Pancreas (tissue), 10 donors: ENCODE measurements at places on chromosomes 13 and 19.

- DNase-seq: peak; percentile 49
These were observed 10.0 kb downstream of the COL5A3 start for GRCh38 chr19:10000171-10000826.

DNA sequence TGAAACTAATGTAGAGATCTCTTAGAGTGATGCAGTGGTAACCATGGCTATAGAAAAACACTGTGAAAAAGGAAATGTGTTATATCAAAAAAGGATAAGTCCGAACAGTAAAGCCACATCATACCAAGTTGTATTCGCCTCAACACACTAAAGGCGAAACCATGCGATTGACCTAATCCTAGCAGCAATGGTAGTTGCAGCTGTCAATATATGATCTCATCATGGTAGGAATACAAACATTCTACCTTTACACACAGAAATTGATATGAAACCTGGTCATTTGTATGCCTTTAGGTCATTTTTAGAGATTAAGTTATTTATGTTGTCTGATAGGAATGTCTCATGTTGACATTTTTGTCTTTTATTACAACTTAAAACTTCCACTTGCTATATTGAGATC, 271.9 kb downstream of the SLITRK6 start:
- DNase-seq: no peak

GRCh38 chr19:4597278-4597974, 37.9 kb upstream of the SEMA6B start:
- DNase-seq: no peak

DNA sequence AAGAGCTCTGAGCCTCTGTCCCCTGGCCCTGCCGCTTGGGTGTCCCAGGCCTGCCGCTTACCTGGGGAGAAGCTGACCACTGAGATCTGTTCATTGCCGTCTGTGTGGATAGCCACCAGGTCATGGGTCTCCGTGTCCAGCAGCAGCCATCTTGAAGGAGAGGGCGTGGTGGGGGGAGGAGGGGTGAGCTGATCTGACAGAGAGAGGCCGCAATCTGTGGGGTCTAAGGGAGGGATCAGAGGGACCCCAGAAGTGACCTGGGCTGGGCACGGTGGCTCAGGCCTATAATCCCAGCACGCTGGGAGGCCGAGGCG, 14.6 kb upstream of the GPR4 start:
- DNase-seq: no peak

DNA sequence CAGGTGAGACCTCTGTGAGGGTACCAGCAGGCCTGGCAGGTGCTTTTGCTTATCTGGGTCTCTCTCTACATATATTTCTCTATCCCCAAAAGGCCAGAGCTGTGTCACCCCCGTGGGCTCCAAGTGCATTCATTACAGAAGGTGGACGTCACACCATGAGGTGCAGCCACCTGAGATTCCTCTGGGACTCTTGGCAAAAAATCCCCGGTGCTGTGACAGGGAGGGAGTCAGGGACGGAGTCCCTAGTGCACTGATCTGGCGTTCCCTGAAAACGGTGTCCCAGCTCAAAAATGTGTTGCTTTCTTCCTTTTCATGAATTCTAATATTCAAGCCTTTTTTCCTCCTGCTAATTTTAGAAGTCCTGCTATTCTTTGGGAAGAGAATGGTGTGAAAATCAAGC, 13.5 kb downstream of the TSHZ3 start:
- no peak for DNase-seq

- DNase-seq: no peak
These were observed 109.5 kb downstream of the TBC1D4 start for GRCh38 chr13:75372517-75372916.

DNA sequence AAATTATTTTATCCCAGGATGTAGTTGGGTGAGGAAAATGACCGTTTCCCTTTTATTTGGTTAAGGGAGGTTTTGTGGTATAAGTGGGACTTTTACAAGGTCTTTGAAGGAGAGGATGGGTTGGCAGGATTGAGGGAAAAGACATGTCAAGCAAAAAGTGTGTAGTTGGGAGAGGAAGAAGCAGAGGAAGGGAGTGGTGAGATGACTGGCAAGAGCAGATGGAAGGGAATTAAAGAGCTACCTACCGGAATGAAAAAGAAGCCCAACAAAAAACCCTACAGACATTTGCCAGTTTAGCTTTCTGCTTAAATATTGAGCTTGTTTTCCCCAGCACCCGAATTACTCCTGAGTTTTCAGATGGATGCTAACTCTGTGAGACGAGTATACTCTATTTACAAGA, 19.6 kb downstream of the FRY start:
- no peak for DNase-seq

DNA sequence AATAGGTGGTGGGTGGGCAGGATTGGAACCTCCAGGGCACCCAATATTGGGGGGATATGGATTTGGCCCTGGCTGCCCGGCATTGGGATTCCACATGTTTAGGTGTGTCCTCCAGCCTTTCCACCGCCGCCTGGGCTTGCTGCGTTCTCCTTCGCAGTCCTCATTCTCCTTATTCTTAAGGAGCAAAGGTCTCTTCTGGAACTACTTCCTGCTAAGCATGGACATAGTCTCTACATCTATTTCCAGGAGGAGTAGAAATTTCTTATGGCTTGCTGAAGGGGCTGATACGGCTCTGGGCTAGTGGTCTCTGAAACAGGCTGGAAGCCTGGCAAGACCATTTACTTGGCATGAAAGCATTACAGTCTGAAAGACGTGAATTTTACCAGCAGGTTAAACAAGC, 9.2 kb upstream of the FCGBP start:
- no peak for DNase-seq

DNA sequence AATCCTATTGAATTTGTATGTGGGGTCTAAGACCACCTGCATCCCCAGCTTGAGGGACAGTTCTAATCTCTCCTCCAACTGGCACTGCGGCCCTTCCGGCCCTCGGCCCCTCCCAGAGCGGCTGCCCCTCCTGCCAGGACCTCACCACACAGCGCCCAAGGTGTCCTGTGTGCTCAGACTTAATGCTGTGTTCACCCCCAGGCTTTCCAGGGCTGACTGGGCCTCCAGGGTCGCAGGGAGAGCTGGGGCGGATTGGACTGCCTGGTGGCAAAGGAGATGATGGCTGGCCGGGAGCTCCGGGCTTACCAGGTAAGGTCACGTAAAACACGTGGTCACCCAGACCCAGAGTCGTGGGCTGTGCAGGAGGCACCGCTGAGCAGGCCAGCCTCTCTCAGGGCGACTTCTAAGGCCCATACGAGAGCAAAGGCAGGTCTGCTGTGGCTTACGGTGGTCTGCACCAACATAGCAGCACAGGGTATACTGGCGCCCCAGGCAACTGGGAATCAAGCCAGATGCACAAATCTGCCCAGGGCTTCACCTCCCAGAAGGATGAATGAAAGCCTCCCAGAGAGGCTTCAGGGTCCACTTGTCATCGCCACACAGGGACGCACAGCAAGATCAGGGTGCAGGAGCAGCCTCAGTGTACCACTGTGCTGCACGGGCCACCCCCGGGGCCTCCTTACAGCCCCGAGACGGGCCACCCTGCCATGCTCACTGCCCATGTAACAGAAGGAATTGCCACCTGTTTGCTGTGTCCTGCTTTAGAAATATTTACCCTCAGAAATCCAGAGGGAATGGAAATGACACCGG, 69.4 kb downstream of the RAB20 start:
- DNase-seq: no peak

- DNase-seq: peak; percentile 21
These were observed 903 bp downstream of the LATS2 start for GRCh38 chr13:21060338-21061028.

DNA sequence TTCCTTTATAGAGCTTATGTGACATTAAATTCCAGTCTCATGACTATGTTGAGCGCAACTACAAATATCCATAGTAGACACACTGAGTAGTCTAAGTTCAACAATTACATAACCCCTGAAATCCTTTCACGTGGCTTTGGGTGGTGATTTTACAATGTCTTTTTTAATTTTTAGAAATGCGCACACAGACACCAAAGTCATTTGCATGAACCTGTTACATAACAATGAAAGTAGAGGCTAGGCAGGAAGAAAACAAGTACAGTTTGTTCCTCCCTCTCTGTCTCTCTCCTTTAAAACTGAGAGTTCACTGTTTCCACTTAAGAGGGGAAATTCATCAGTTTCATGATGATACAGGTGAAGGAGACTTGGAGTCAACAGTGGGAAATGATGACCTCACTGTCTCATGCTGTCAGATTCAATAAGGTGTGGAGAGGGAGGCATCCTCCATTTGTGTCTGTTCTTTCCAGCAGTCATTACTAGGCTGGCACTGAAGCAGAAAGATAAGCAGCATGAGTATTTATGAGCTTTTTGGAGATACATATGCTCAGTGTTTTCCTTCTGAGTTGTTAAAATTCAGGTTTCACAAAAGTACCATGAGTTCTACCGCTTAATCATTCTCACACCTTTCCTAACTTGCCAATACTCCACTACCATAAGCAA, 201.8 kb downstream of the LHFPL6 start:
- DNase-seq: no peak

GRCh38 chr13:110238818-110239195, 68.2 kb downstream of the COL4A1 start:
- DNase-seq: no peak

DNA sequence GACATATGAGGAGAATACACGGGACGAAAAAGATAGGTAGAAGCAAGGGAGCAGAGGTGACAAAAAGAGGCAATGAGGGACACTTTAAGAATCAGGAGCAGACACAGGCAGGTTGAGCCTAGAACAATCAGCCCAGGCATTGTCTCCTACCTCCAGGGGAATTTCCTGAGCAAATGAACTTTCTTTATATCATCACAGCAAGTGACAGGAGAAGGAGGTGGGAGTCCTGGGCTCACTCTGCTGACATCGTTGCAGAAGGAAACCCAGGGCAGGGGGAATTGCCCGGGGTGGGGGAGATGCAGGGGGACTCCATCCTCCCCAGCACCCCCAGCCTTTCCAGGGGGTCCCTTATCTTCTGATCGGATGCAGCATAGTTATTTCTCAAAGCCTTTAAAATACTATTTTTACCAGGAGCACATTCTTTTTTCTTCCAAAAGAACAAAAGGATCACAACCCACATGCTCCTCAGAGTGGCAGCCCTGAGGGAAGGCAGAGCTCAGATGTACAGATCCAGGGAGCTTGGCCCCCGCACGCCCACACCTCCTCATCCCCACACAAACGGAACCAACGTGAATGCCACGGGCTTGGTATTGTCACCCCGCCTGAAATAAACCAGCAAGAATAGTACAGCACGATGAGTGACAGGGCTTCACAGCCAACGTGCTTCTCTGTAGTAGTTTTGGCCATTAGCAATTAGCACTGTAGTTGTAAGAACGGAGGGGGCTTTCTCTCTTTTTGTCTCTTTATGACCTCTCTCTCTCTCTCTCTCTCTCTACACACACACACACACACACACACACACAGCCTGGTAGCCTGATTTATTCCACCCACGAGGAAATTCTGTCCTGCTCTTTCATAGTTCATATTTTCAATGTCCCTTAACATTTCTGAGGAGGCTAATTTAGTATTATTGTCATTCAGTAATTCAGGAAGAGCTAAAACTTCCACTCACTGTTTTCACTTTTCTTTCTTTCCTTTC, 169.5 kb upstream of the UBL3 start:
- DNase-seq: no peak

GRCh38 chr13:78638216-78638615, 20.7 kb downstream of the OBI1 start:
- no peak for DNase-seq

GRCh38 chr19:6088602-6089049, 21.7 kb downstream of the RFX2 start:
- DNase-seq: no peak

DNA sequence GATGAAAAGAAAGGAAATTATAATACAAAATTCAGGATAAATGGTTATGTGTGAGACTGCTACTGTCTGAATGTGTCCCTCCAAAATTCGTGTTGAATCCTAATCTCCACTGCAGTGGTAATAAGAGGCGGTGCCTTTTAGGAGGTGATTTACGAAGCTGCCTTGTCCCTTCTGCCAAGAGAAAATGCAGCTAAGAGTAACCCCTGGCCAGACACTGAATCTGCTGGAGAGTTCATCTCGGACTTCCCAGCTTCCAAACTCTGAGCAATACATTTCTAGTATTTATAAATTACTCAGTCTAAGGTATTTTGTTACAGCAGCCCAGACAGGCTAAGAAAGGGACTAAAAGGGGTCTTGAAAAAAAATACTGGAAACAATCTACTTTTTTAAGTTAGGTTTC, 152.6 kb downstream of the KLF12 start:
- DNase-seq: no peak

- DNase-seq: no peak
These were observed 1561.0 kb upstream of the MIR17HG start for GRCh38 chr13:89786531-89786930.

- no peak for DNase-seq
These were observed 3.3 kb upstream of the POSTN start for GRCh38 chr13:37601648-37602440.

DNA sequence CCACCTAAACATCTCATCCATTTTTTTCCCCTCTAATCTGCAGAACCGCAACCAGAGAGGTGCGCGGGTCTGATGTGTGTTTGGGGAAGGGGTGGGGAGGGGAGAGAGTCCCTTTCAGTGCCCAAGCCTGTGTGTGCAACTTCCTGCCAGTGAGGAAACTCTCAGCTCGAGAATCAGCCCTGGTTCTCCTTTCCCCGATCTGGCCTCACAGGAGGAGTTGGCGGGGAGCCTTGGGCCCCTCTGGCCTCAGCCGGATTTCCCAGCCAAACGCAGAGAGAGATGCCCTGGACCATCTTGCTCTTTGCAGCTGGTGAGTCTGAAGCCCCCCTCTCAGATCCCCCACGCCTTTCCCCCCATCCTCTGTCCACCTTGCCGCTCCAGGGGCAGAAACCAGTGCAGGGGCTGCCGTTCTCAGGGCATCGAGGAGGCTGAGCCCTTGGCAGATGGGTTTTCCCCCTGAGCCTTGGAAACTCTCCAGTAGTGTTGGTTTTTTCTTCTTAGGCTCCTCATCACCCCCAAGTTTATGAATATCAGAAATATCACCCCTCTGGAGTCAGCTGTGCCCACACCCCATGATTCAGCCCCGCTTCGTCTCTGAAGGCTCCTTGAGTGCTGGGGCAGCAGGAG, at the start of gene C19orf38:
C19orf38 (plus strand) TSS at position 186 of the 627 bp plus-strand sequence; CDS start at position 280, 94 bp downstream.
- DNase-seq: no peak

- peak; percentile 51 for DNase-seq
These were observed 566 bp downstream of the TIMM13 start for GRCh38 chr19:2426611-2427428.

GRCh38 chr19:8233370-8233769, 24.2 kb downstream of the CERS4 start:
- no peak for DNase-seq

DNA sequence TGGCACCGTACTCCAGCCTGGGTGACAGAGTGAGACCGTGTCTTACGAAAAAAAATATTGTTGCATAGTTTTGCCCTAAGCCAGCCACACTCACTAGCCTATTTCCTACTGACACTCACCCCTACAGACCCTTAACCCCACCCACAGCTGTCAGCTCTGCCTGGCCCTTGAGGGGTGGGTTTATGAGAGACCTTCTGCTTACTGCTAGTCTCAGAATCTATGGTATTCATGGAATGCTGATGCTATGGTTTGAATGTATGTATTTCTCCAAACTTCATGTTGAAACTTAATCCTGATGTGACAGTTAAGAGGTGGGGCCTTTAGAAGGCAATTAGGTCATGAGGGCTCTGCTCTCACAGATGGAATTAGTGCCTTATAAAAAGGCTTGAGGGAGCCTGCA, 79.2 kb upstream of the LRCH1 start:
- DNase-seq: no peak
